ENCODE measurements at places on chromosomes 2 and 18.

- DNase-seq: no peak
These were observed 86.4 kb upstream of the MAP4K3 start for GRCh38 chr2:39523308-39524044.

DNA sequence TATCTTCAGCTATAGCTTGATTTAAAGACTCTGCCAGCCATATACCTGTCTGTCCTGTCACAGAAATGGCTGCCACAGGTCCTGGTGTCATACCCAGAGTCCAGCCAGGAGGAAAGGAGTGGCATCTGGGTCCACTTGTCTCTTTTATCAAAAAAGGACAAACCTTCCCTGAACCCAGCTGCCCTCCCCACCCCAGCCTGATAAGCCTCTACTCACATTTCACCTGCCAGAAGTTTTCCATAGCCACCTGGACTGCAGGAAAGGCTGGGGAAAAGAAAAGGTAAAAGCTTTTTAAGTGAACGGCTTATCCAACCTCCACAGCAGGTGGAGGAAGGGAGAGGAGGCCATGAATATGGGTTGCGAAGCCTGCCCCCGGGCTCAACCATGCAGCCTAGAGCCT, 32.8 kb downstream of the TMEM163 start:
- no peak for DNase-seq

DNA sequence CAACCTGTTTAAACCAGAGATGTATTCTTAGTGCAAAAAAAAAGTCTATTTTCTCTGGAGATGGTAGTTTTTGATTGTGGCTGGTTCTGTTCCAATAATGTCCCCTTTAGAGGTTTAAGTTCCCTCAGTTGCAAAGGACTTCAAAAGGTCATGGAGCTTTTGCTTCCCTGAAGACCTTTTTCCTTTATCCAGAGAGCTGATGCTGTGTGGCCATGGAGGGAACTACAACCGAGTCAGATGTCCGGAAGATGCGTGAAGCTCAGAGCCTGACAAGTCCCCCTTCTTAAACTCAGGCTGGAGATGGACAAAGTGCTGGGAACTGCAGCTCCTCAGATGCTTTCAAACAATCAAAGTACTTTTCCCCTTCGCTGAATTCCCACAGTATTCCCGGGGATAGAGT, 176.1 kb downstream of the TMEM18 start:
- no peak for DNase-seq

DNA sequence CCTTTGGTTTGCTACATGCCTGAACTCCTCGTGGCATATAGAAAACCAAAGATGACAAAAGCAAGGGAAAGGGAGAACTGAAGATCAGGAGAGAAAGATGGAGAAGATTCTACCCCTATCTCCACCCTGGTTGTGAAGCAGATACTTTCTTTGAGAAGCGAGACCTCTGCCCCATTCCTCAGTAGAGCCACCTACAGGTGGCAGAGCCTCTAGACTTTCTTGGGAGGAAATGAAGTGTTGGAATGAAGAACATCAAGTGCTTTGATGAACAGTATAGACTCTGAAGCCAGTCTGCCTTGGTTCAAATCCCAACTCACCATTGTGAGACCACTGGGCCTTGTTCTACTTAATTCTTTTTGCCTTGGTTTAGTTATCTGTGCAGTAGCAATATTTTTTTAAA, 348.8 kb upstream of the ETAA1 start:
- no peak for DNase-seq

- DNase-seq: no peak
These were observed 267.7 kb upstream of the SIX2 start for GRCh38 chr2:45276914-45277313.

GRCh38 chr2:15730545-15731212, 139.0 kb downstream of the DDX1 start:
- no peak for DNase-seq

DNA sequence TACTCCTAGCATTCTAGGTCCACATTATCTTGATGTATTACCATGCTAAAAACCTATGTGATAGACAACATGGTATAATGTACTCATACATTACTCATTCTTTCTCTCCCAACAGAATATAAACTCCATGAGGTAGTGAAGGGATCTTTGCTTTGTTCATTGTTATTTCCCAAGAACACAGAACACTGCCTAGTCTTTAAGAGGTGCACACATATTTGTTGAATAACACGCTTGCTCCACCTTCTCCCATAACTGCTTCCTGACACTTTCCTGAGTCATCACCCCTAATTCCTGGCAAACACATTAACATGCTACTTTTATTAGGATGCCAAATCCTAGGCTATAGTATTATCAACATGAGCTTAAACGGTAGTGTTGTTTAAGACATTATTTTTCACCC, 41.3 kb downstream of the REV1 start:
- DNase-seq: no peak

DNA sequence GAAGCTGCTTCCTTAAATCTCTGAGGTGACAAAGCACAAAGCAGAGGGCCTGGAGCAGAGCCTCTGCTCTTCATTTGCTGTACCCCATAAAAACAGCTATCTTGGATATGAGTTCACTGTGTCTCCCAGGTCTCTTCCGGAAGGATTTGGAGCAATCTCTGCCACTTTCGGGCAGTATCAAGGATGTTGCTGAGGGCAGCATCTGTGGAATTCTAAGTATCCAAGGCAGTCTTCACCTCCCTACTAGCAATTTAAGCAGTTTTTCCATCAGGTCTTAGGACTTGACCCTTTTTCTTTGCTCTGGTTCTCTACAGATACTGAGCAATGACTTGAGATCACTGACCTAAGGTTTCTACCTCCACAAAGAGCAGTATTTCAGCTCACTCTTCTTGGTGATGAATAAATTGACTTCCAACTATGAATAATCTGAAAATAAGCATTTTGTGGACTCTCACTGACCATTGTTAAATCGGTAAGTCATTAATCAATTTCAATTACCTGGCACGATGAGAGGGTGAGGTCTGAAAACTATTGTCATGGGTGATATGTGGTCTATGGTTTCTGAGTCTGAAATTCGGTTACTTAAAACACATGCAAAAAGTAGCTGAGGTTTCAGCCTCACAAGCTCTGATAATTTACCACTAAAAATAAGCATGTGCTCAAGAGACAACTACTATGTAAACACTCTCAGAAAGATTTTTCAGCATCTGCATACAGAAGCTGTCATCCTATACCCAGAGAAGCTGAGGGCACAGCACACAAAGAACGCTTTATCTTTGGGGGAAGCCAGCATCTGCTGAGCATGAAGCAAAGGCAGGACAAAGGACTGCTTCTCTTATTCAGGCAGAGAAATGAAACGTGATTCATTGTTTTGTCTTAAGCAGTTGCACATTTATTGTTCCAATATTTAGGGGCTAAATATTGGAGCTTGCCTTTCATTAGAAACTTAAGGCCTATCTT, 32.1 kb upstream of the SPATS2L start:
- no peak for DNase-seq

DNA sequence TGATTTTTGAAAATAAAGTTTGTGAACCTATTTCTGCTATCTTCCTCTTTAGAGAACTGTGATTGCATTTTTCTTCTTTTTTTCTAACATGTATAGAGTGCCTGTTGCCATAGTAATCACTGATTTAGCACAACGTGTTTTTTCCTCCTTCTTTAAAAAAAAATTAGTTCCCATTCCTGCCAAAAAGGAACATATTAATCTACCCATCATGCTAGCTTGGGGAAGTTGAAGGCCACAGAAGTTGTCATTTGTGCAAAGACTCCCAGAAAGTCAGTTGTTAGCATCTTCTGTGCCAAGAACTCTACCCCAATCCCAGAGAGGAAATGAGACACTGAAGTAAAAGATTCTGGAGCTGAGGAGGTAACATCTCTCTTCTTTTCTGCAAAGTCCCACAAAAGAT, 57.3 kb downstream of the SLC8A1 start:
- no peak for DNase-seq

DNA sequence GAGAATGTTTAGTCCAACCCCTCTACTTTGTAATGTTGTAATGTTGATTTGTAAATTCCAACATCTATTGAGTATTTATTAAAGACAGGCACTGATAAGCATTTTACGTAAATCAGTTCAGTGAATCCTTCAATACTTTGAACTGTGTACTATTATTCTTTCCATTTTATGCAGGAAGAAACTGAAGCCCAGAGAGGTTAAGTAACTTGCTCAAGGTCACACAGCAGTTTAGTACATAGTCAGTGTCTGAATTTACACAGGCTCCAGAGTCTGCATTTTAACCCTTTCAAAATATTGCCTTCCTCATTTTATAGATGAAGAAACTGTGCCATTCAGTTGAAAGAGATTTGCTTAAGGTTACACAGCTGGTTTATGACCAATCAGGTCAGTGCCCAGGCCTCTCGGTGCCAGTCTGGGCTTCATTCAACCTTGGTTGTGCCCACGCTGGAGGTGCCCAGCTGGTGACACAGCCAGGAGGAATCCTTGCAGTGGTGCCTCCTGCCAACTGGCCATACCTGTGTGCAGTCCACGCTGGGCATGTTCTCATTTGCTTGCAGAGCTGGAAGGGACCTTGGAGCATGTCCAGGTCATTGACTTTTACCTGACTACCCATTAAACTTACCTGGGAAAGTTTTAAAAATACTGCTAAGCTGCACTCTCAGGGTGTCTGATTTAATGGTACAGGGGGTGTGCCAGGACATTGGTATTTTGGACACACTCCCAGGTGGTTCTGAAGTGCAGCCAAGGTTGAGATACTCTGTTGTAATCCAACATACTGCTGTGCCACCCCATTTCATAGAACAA, 74.3 kb upstream of the CYRIA start:
- DNase-seq: no peak

DNA sequence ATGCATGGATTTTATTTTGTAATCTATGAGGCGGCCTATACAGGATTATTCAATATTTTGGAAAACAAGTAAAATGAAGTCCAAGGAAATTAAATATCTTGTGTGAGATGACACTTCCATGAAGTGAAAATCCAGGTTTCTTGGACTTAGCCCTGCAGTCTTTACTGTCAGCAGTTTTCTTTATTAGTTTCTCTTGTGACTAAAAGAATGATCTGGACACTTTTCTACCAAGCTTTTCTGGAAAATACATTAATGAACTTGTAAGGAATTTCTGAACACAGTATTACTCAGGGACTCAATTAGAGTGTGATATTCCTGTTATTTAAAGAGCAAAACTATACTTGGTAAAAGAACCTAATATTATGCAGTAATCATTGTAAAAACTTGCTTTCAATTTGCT, 610.4 kb upstream of the SLC8A1 start:
- no peak for DNase-seq

- no peak for DNase-seq
These were observed 5.6 kb upstream of the STPG4 start for GRCh38 chr2:47160660-47161059.

DNA sequence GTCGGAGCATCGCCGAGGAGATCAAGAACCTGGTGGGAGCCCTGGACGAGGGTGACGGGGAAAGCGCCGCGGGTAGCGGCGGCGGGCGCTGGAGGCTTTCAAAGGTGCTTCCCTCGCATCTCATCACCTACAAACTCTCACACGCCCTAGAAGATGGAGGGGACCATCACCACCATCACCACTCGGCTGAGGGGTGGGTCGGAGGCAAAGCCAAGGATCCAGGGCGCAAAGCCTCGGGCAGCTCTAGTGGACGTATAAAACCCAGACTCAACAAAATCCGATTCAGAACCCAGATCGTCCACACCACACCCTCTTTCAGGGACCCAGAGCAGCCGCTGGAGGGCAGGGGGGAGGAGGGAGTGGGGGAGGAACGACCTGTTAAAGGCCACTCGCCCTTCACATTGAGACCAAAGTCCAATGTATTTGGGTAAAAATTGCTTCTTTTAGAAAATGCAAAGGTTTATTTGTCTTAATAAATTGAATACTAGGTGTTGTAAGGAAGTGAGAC, 1.5 kb downstream of the SOWAHC start:
- no peak for DNase-seq

DNA sequence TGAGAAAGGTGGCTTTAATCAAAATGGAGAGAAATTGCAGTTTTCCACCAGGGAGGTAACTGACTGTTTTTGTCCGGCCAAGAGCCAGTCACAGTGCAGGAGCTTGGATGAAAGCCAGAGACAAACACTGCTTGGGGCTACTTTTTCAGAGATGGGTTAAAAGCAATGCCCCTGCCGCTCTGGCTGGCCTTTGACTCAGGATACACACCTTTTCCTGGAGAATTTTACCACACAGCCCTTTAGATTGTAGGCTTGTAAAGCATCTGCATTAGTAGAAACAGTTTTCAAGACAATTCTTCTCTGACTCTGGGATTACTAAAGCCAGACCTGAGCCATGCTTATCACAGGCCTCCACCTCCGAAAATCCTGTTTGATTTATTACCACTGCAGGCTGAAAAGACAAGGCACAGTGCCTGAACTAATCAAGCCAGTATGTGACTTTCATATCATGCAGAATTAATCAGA, 79.7 kb downstream of the CCBE1 start:
- no peak for DNase-seq

DNA sequence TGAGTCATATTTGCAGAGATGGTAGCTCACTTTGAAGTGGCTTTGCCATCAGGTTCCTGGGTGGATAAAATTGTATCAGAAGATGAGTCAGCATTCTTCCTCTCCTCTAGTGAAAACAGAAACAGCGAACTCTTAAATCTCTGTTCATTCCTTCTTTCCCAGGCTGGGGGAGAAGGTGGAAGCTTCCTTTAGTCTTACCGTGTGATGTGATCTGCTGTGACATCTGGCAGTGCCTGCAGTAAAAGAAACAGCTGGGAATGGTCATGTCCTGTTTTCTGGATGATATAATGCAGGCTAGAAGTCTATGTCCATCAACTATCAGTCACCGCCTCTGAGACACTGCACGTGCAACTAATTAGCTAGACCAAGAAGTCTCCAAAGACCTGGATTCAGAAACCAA, 171.6 kb downstream of the VAPA start:
- DNase-seq: no peak

Measured in stimulated activated CD8-positive, alpha-beta memory T cell treated with anti-CD3 and anti-CD28 coated beads, Interleukin-4, amount 100 ng/mL, for 1 hour (primary cell).